Renal cortex interstitium (tissue), 15 donors: ENCODE measurements at places on chromosomes 3 and 15. TPM values are rescaled to one million over a fixed set of nuclear protein-coding genes. Genes with fewer than 3 reads are reported as not detected.
A peak's percentile ranks its signal among the peaks of the same experiment; 100 is the strongest.

DNA sequence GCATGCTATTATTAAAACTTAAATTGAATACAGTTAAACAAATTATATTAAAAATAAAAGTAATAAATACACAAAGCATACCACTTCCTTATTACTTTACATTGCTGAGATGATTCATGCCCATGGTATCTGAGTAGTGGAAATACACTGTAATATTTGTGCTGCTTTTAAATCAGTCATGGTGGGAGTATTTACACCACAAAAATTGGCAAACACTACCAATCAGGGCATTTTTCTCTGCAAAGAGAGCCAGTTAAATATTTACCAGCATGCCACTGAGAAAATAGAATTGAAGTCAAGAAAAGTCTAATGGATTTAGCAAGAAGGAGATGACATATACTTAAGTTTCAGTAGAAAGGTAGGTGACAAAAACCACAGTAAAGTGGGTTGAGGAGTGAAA, 19.6 kb downstream of the PPARG start:
- no peak for DNase-seq

DNA sequence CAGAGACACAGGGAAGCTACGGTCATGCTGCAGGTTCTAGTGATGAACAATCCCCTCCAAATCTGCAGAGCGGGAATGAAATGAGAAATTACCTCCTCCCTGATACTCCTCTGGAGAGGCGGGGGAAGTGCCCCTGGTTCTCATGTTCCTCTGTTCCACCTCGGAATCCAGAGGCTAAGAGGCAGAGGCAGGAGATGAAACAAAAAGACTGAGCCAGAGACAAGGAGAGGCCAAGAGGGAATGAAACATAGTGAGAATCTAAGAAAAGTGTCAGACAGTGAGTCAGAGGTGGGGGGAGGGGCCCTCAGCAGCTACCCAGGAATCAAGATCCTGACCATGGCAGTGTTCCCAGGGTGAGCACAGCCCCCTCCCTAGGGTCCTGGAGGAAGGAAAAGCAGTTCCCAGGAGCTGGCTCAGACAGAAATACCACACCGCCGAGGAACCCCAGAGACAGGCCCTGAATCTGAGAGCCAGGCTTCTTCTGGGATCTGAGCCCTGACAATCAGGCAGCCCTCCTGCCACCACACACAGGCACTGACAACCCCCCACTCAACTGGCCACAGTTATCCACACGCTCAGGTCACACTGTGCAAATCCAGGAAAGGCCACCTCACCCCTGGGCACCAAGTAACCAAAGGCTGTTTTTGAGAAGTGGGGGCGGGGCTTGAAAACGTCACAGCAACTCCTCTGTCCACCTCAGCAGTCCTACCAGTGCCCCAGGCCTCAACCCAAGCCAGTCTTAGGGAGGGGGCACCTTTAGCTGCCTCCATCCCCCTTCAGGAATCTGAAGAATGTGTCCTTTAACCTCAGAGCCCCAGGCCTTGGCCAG, 2.4 kb downstream of the CSRNP1 start:
- DNase-seq, result no peak

DNA sequence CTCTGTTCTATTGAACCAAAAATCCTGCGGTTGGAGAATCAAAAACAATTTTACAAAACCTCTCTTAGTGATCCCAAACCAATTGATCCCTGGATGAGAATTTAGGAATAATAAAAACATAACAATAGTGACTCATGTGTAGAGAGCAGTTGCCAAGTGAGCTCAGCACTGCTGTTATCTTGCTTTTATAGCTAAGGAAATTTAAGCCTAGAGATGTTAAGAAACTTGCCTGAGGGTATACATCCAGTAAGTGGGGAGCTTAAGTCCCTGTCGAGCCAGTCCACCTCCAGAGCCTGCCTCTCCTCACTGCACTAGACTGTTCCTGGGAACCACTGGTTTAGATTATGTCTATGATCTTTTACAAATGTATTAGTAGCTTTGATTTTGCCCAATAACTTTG, 358.4 kb upstream of the LMCD1 start:
- no peak for DNase-seq

DNA sequence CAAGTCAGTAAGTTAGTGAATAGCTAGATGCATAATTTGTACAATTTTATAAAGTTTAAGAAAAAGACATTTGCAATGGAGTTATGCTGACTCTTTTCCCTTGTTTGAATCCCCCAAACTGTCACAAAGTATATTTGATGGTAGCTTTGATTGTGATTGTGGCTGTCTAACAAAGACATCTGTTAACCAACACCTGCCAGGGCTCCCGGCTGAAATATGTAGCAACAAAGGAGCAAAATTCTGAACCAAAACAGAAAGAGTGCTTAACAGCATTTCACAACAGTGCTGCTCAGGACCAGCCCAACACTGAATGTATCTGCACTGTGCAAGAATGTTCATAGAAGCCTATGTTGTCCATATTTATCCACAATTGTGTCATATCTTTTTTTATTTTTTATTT, 39.4 kb downstream of the LEO1 start:
- DNase-seq, result no peak

GRCh38 chr3:123258811-123259420, 57.2 kb downstream of the SEC22A start:
- peak; percentile 40 for DNase-seq

- no peak for DNase-seq
These were observed 58.2 kb downstream of the IL16 start for GRCh38 chr15:81254916-81255290.

GRCh38 chr3:47527952-47528725, 14.6 kb upstream of the ELP6 start:
- DNase-seq, result no peak

- no peak for DNase-seq
These were observed 14.0 kb downstream of the VPS13C start for GRCh38 chr15:62046078-62046743.

DNA sequence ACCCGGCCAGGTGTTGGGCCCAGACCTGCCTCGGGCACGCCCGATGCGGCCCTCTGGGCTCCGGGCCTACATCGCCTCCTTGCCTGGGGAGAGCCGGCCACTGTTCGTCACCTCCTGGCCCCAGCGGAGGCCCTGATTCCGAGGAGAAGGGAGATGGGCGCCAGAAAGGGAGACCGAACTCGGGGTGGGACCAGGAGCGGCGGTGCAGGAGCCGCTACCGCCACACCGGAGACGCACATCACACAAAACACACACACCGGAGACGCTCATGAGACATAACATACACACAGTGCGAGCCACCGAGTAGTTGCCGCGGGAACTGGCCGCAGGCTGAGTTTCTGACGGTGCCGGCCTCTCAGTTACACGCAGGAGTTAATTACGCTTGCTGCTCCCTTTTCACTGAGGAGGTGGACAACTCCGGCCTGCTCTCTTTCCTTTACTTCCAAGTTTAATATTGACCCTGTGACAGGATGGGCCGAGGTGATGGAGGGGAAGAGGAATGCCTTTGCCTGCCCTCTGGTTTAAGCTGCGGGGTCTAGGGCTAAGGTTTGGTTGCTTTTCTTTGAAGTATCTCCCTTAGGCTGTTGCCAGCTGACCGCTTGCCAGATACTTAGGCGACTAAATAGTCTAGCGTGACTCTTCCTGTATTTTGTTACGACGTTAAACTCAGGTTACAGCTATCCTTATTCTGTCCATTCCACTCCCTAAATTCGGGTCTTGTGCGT, 570 bp downstream of the PCNP start:
- DNase-seq, result peak; percentile 48

DNA sequence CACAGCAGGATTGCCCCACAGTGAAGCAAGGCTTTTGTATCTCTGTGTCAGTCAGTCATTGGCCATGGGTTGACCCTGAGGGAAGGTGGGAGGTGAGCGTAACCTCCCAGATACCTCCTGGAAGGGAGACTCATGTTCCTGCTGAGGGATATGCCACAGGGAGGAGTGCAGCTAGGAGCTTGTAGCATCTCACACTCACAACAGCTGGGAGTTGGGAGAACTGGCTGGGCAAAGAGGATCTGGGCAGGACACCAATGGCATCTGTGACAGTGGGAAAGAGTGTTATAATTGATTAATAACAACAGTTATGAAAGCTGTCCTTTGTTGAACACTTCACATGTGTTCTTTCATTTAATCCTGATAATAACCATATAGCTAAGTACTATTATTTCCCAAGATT, 171.0 kb downstream of the TLE3 start:
- DNase-seq, result no peak

DNA sequence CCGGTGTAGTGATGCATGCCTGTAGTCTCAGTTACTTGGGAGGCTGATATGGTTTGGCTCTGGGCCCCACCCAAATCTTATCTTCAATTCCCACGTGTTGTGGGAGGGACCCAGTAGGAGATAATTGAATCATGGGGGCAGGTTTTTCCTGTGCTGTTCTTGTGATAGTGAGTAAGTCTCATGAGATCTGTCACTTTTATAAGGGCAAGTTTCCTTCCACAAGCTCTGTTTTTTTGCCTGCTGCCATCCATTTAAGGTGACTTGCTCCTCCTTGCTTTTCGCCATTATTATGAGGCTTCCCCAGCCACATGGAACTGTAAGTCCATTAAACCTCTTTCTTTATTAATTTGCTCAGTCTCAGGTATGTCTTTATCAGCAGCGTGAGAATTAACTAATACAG, 566.7 kb upstream of the NECTIN3 start:
- no peak for DNase-seq

- DNase-seq, result no peak
These were observed 48.7 kb downstream of the SLC6A6 start for GRCh38 chr3:14450922-14451606.

Gene PEX5L
- polyA plus RNA-seq, result 0.50 TPM

Gene PAQR5
- polyA plus RNA-seq, result 36.2 TPM

Gene SLC9C1
- polyA plus RNA-seq, result 0.62 TPM

Gene RAB5A
- polyA plus RNA-seq, result 69.3 TPM

Gene CATSPER2
- polyA plus RNA-seq, result 4.3 TPM
